ENCODE measurements at places on chromosomes 5 and 9.
A peak's percentile ranks its signal among the peaks of the same experiment; 100 is the strongest.

DNA sequence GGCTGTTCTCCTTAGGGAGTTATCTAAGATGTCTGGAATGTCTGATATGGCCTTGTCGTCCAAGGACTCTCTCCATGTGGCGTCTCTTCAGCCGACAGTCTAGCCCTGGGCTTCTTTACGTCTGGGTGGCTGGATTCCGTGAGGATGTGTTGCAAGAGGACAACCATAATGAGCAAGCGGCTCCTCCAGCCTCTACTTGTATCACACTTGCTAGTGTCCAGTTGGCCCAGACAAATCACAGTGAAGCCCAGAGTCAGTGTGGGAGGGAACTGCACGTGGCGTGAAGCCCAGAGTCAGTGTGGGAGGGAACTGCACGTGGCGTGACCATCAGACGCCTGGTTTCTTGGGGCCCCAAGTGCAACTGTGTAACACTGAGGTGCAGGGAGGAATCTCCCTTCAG lies 61.1 kb downstream of the COL23A1 start:
- DNase-seq, result no peak

DNA sequence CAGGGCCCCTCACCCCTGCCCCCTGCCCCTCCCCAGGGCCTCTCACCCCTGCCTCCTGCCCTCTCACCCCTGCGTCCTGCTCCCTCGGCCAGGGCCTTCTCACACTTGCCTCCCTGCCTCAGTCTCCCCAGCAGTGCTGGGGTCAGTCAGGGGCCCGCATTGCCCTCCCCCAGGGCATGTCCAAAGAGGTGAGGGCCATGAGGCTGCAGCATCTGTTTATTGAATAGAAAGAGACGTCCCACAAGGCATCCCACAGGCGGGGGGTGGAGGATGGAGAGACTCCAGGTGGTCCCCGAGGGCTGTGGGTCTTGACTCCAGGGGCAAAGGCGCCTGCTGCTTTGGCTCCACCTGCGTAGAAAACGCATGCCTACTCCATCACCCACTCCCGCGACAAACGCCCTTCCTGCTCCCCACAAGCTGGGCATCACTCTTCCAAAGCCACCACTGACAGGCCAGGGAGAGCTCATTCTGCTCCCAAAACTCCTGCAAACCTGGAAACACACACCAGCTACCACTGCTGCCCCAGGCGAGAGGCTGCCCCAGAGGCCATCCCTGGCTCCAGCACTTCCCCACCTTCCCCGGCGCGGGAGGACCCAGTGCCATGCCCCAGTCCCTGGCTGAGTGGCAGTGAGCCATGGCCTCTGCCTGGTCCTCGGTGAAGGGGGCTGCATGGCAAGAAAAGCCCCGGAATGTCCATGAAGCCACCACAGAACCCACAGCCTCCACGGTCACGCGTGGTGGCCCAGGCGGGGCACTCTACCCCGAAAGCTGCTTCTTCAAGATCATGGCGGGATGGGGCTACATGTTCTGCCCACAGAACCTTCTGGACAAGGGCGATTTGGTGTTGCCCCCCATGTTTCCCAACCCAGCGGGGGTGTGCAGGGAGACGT lies 1.6 kb upstream of the LCN8 start:
- DNase-seq, result no peak

DNA sequence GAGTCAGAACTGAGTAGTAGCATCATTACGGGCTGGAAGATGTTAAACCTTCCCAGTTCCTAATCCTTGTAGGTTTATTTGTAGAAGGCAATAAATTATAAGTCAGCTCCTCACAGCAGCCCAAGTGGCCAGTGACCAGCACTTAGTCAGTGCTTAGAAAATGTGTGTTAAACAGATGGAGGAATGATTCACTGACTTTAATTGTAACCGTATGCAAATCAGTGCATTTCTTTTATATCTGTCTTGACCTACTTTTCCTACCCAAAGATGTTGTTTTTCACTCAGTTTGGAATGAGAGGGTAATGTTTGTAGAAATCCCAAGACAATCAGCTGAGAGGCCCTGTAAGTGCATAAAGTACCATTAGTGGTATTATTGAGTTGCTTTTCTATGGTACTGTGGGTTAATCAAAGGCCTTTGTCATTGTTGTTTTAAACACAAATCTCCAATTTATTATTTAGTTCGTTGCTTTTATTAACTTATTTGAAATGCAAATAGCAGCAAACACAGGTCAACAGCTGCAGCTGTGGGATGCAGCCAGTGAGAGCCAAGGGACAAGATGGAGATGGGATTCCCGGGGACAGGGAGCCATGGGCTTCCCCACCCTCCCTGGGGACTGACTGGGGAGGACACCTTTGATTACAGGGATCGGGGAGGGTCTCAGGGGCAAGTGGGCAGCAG lies 49.8 kb downstream of the MAP1B start:
- DNase-seq, result no peak

GRCh38 chr9:121648799-121649198 lies 2.6 kb upstream of the DAB2IP start:
- DNase-seq, result no peak

GRCh38 chr9:91341258-91341746 lies 20.4 kb downstream of the AUH start:
- no peak for DNase-seq

DNA sequence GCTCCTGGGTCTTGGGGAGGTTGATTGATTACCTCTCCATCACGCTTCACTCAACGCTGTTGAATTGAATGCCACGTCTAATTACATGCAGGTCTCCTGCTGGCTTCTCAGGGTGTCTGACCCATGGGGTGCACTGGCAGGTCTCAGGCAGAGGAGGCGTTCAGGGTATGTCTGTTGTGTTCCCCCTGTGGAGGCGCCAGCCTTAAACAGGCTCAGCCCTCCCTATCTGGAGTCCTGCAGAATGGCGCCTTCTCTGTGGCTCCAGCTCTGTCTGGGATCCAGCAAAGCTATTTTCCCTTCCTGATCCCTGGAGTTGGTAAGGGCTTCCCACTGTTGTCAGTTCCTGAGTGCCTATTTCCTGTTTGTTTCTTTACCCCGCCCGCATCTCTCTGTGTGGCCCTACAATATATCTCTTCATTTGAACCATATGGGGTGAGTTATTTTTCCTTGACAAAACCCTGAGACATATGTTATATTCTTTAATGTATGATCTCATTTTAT lies 150.0 kb downstream of the NTRK2 start:
- DNase-seq, result no peak

- DNase-seq, result no peak
Observed at GRCh38 chr5:98111686-98112085, 661.8 kb upstream of the RGMB start.

GRCh38 chr9:124829334-124829669 lies 24.0 kb upstream of the WDR38 start:
- no peak for DNase-seq

- no peak for DNase-seq
Observed at GRCh38 chr9:87199278-87199677, 252.0 kb upstream of the GAS1 start.

DNA sequence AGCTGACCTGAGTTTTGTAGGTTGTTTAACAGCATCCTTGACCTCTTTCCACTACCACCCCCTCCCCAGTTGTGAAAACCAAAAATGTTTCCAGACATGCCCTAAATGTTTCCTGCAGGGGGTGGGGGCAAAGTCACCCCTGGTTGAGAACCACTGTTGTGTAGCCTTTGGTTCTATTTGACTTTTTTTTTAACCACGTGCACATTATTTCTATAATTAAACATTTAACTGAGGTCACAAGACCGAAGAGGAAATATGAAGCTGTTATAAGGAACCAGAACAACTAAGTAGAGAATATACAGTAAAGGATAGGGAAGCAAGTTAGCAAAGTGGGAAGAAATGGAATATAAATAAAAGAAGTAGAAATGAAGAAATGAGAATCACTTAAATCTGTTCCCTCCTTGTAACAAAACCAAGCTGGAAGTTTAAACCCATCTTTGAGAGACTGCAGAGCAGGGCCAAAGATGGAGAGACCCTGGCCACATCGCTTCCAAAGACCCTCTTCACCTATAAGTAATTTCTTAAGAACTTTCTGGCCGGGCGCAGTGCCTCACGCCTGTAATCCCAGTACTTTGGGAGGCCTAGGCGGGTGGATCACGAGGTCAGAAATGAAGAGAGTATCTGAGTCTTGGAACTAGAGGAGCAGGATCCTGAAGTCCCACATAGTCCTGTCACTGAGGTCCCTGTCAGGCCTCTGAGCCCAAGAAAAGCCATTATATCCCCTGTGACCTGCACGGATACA lies 14.4 kb downstream of the SIT1 start:
- DNase-seq, result no peak

DNA sequence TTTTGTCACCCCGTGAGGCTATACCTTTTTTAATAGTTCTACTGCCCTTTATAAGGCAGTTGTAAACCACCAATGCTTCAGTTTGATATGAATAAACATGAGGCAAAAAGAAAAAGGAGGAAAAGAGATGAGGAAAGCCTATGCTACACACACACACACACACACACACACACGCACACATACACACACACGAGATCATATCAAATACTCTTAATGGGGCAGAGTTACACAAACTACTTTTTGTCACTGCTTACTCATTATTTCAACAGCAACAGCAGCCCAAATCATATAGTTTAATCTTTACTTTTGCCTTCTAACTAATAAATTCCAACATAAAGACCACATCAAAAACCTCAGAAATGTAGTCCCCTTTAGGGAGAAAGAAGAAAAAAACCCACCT lies 116.8 kb upstream of the PAM start:
- no peak for DNase-seq

DNA sequence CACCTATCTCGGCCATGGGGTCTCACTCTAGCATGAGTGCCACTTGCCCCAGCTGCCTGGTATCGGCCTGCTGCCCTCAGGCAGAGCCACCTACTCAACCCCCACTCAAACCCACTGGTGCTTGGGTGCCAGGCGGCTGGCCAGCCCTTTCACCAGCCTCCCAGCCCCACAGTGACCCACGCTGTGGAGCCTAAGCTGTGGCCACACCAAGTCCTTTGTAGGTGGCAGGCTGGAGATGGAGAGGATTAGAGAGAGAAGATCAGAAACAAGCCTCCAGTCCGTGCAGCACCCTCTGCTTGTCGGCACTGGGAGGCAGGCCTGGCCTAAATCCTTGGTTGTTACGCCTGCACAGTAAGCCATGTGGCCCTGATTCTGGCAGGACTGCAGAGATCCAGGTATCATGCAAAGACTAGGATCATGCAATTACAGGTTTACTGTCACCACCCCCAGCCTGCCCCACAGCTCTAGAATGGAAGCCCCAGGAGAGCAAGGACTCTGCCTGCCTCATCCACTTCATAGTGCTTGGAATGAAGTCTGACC lies 171.7 kb downstream of the COL23A1 start:
- no peak for DNase-seq

GRCh38 chr9:126700296-126700695 lies 86.6 kb downstream of the LMX1B start:
- no peak for DNase-seq

GRCh38 chr5:36744773-36745589 lies 131.6 kb upstream of the NIPBL start:
- peak; percentile 24 for DNase-seq

GRCh38 chr5:851553-851952 lies 767 bp upstream of the ZDHHC11 start:
- DNase-seq, result no peak

- no peak for DNase-seq
Observed at GRCh38 chr9:86706391-86706790, 240.9 kb downstream of the GAS1 start.

DNA sequence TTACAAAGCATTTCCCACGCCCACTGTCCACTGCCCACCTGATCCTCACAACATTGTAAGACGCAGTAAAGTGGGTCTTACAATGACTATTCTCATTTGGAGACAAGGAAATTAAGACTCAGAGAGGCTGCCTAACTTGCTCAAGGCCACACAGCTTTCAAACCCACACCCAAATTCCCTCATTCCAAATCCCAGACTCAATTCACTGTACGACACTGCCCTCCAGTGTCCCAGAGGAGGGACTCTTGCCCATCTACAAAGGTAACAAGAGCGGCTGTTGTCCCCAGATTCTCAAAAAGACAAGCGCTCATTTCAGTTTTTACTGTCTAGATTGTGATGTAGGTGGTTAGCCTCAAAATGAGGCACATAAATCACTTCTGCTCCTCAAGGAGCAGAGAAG lies 184.6 kb downstream of the ACTL7B start:
- DNase-seq, result no peak

- DNase-seq, result no peak
Observed at GRCh38 chr9:134560206-134560605, 81.4 kb upstream of the COL5A1 start.

DNA sequence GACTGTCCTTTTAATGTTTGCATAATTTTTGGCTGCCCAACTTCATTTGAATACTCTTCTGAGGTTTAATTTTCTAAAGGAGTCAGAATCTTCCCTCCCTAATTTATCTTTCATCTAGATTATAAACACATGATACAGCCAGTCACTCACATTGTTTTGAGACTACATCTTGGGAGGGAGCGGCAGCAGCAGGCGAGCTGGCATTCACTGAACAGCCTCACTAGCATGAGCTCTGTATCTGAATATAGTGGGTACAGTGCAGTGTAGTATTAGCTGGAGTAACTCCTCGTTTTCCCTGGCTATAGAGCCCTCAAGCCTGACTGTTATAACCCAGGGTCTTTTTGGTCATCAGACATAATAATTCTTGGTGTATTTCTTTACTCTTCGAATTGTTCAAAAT lies 969.2 kb upstream of the COX7C start:
- no peak for DNase-seq

DNA sequence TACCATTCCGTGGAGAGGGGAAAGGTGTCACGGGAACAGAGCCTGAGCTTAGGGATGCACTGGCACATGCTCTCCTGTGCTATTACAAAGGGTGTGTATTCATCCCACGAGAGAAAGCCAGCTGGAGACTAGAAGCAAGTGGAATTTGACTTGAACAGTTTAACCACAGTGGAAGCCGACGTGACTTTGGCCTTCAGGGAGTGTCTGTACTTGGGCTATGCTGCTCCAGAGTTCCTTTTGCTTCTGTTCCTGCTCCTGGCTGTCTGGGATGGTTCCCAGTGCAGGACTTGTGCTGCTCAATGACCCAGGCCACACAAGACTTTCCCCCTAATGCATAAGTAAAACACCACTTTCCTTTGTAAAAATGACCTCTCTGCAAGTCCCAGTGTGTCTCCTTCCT lies 7.9 kb upstream of the NFIL3 start:
- no peak for DNase-seq

DNA sequence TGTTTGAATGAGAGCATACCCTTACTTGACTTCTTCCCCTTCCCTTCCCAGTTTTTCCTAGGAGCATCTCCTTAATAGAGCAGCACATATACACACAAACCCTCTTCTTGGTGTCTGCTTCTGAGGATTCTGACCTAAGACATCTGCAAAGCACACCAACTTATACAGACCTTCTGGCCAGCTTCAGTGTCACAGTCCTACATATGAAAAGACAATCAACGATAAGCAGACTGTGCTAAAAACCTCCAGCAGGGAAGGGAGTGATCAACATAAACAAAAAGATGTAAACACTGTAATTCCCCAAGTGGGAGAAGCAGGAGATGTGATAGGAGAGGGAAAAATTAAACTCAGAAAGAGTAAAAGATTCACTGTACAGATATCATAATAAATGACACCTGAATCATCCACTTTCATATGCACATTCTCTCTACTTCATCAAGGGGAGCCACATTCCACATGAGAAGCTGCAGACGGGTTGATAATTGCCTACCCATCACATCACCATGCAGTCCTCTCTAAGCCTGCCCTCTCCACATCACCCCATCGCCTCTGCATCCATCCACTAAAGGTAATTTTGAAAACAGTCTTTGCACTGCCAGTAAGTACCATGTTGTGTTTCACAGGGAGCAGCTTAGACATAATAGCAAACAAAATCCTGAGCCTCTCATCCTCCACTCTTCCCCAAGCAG lies 13.0 kb downstream of the APBA1 start:
- DNase-seq, result no peak

GRCh38 chr9:26341545-26341944 lies 551.1 kb downstream of the CAAP1 start:
- no peak for DNase-seq

Data from activated CD4-positive, alpha-beta T cell treated with anti-CD3 and anti-CD28 coated beads, Interleukin-2, Interleukin-4, amounts not matched to agents 100 ng/mL and 50 ng/mL, durations not matched to agents 16 hours and 8 hours (primary cell).